ENCODE measurements at places on chromosomes 4 and X. TPM values are rescaled to one million over a fixed set of nuclear protein-coding genes. Genes with fewer than 3 reads are reported as not detected.

GRCh38 chr4:8030121-8030781 lies 90.6 kb upstream of the AFAP1 start:
- no peak for DNase-seq
- H3K4me3 ChIP-seq: no peak overlapping the region
- no peaks in the 10 kb centered on the region for H3K36me3 ChIP-seq
- H3K4me1 ChIP-seq: no peaks in the 10 kb centered on the region

DNA sequence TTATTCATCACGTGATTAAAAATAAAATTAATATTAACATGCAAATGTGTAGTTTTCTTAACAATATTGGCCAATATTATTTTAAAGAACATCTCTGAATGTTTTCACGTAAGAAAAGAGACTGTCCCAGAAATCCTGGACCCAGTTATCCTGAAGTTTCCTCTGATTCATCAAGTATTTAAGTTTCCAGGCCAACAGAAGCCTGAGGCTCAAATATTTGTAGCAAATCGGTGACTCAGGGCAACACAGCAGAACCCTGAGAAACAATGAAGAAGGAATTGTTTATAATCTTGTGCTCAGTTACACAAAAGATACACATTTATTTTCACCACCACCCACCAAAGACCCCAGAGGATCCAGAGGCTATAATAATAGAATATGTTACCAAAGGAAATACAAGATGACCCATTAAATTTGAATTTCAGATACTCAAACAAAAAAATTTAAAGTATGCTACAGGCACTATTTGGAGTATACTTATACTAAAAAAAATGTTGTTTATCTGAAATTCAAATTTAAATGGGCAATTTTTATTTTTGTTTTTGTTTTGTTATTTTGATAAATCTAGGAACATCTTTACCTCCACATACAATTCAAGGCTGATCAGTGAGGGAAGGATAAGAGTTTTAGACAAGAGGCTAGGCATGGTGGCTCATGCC lies 33.9 kb upstream of the SLC7A11 start:
- no peaks in the 10 kb centered on the region for H3K4me1 ChIP-seq
- H3K27me3 ChIP-seq: no peaks in the 10 kb centered on the region
- H3K36me3 ChIP-seq: no peaks in the 10 kb centered on the region

Gene GLRB
- total RNA-seq: 0.54 TPM

GRCh38 chrX:39304746-39305145 lies 503.5 kb downstream of the MID1IP1 start:
- H3K4me1 ChIP-seq: no peaks in the 10 kb centered on the region
- H3K36me3 ChIP-seq: no peaks in the 10 kb centered on the region
- H3K4me3 ChIP-seq: no peak overlapping the region
- no peak for DNase-seq
- H3K27me3 ChIP-seq: no peaks in the 10 kb centered on the region

Gene C4orf50
- 0.23 TPM for total RNA-seq

GRCh38 chr4:187606581-187606980 lies 389.0 kb upstream of the ZFP42 start:
- H3K4me1 ChIP-seq: no peaks in the 10 kb centered on the region
- H3K27me3 ChIP-seq: no peaks in the 10 kb centered on the region
- no peak overlapping the region for H3K4me3 ChIP-seq
- no peak overlapping the region for H3K27ac ChIP-seq
- peak; percentile 56 for DNase-seq

- H3K4me3 ChIP-seq: no peak overlapping the region
- H3K27me3 ChIP-seq: no peaks in the 10 kb centered on the region
- H3K36me3 ChIP-seq: no peaks in the 10 kb centered on the region
- no peaks in the 10 kb centered on the region for H3K4me1 ChIP-seq
- DNase-seq: no peak
- H3K27ac ChIP-seq: no peak overlapping the region
Measured at GRCh38 chrX:110863883-110864282, 68.3 kb upstream of the CHRDL1 start.

Gene MAGEA11
- total RNA-seq: not detected

DNA sequence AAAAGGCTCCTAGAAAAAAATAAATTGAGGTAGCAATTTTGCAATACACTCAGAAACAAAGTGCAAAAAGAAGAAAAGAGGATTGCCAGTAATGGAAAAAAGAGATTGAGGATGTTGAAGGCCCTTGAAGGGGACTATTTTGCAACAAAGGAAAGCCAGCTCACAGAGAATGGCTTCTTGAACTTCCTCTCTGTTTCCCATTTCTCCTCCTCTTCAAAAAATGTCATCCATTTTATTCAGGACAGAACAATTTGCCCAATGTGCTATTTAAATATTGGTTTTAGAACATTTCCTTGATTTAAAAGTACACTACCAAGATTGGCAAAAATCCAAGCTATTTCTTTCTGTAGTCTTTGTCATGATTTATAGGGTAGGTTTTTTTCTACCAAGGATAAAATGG lies 60.2 kb downstream of the GASK1B start:
- H3K27me3 ChIP-seq: no peaks in the 10 kb centered on the region
- H3K4me3 ChIP-seq: no peak overlapping the region
- H3K36me3 ChIP-seq: no peaks in the 10 kb centered on the region
- H3K4me1 ChIP-seq: no peaks in the 10 kb centered on the region
- DNase-seq: no peak

DNA sequence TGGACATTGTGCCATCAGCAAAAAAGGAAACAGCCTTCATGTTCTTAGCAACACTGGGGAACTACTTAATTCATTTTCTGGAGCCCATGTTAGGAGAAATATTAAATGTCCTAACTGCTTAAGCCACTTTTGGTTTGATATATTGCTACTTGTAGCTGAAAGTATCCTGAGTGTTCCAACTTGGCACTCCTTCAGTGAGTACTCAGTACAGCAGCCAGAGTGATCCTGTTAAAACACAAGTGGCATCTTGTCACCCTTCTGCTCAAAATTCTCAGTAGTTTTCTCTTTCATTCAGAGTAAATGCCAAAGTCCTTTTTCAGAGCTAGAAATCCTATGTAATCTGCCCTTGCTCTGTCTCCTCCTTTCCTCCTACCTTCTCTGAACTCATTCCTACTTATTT lies 522.0 kb downstream of the GRID2 start:
- H3K36me3 ChIP-seq: no peaks in the 10 kb centered on the region
- DNase-seq: no peak
- H3K4me1 ChIP-seq: no peaks in the 10 kb centered on the region
- no peak overlapping the region for H3K4me3 ChIP-seq

DNA sequence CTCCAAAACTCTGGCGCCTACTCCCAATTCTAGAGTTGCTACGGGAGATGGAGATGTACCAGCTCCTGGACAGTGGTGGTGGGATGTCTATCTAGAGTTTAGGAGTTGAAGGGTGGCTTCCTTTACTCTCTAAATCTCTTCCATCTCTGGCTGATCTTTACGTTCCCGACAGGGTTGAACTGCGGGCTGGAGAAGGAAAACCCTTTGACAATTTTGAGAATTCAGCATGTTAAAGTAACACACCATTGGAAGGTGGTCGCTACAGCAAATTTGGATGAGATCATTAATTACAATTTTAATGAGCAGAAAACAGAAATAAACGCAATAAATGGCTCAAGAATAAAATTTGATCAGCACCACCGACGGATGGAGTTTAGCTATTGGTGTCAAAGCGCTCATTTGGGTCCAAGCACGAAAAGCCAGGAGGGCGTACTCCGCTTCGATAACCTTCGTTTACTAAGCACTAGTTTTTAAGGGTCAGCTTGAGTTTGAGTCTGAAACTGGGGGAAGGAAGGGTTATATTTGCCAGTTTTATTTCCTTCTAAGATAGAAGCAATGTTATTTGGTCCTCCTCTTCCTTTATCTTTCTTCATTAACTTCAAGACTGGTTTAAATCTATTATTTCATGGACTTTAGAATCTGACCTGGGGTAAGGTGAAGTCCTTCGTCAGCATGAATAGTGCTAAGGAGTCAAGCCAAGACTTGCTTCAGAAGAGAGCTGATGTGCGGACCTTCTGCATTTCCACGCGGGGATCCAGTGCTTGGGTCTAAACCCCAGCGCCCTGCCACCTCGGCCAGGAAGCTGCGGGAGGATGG lies 1.5 kb upstream of the NKX6-1 start:
- H3K27ac ChIP-seq: no peak overlapping the region
- peaks cover 11% of the 10 kb centered on the region for H3K36me3 ChIP-seq
- peaks cover 35% of the 10 kb centered on the region for H3K4me1 ChIP-seq
- H3K4me3 ChIP-seq: no peak overlapping the region

Gene TMEM150C
- total RNA-seq: 1.9 TPM

- H3K4me1 ChIP-seq: peaks cover 12% of the 10 kb centered on the region
- no peaks in the 10 kb centered on the region for H3K36me3 ChIP-seq
- no peaks in the 10 kb centered on the region for H3K27me3 ChIP-seq
- no peak overlapping the region for H3K27ac ChIP-seq
- DNase-seq: no peak
- no peak overlapping the region for H3K4me3 ChIP-seq
Measured at GRCh38 chr4:140343303-140343702, 30.1 kb upstream of the SCOC start.

Gene GDPD2
- 25.6 TPM for total RNA-seq

DNA sequence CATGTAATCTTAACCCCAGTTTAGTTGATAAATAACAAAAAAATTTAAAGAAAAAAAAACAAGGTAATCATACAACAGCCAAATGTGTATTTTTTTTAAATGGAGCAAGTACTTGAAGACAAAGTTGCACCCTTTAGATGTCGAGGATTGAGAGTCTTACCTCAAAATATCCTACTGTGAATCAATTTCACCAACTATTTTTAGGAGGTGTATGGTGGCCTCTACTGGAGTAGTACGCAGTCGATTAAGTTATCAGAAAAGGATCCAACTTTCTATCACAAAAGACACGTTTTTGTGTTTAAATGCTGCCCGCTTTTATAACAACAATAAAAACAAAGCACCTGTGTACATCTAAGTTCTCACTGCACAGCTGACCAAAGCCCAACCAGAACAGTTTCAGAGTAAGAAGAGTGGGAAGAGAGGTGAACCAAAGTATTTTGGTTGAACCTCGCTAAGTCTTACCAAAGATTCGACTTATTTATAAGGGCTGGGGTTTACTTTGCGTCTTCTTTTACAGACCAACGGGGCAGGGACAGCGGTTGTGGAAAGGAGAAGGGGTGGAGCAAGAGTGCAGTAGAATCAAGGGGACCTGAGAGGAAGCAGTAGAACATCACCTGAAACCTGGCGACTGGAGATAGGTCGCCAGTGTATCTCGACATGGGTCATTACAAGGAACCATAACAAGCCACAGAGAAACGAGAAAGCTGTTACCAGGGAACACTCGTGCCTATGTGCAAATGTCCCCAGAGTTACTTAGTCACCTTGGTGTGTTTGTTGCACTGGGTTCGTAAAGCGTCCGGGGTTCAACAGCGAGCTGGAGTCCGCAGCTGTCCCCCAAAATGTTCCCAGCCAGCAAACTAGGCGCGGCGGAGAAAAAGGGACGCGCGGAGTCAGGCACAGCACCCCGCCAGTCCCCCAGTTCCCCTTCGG lies 1.1 kb downstream of the RPS6KA6 start:
- H3K4me3 ChIP-seq: peak overlapping the region; percentile 73
- no peaks in the 10 kb centered on the region for H3K27me3 ChIP-seq
- H3K4me1 ChIP-seq: no peaks in the 10 kb centered on the region
- H3K27ac ChIP-seq: no peak overlapping the region
- H3K36me3 ChIP-seq: no peaks in the 10 kb centered on the region

Gene VGLL1
- not detected for total RNA-seq

DNA sequence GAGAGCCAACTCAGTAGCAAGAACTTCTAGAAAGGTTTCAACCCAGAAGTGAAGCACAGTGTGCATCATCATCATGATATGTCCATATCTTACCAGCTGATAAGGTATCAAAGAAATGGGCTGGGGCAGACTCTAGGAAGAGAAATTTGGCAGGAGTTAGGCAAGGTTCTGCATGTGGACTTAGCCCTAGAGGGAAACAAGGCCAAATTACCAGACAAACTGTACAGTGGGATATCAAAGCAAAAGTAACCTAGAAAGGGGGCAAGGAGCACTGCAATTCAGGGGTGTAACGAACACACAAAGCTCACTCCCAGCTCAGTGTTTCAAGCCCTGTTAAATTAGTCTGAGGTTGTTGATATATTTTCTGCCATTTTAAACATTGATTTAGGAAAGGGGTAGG lies 407.4 kb downstream of the SMARCA1 start:
- H3K4me1 ChIP-seq: no peaks in the 10 kb centered on the region
- H3K27me3 ChIP-seq: no peaks in the 10 kb centered on the region
- no peak overlapping the region for H3K27ac ChIP-seq
- no peak for DNase-seq
- H3K4me3 ChIP-seq: no peak overlapping the region

DNA sequence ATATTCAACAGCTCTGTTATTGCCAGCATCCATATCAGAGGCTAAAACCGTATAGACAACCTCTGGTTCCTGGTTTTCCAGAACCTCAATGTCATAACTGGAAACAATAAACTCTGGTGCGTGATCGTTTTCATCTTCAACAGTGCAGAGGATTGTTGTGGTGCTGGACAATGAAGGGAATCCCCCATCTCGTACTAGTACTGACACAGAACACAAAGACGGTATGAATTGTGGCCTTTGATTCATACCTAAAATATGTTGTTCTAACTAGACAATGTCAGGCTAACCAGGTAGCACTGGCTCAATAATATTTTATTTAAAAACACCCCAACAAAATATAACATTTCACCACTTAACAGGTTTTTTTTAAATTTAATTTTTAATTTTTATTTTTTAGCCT lies 186.9 kb downstream of the DCHS2 start:
- no peaks in the 10 kb centered on the region for H3K27me3 ChIP-seq
- no peak overlapping the region for H3K4me3 ChIP-seq
- H3K36me3 ChIP-seq: no peaks in the 10 kb centered on the region
- no peak for DNase-seq

GRCh38 chrX:5341902-5342301 lies 886.8 kb downstream of the NLGN4X start:
- H3K4me3 ChIP-seq: no peak overlapping the region
- H3K36me3 ChIP-seq: no peaks in the 10 kb centered on the region
- DNase-seq: no peak
- H3K4me1 ChIP-seq: no peaks in the 10 kb centered on the region

- no peak for DNase-seq
- no peaks in the 10 kb centered on the region for H3K4me1 ChIP-seq
- H3K4me3 ChIP-seq: no peak overlapping the region
- H3K36me3 ChIP-seq: no peaks in the 10 kb centered on the region
- H3K27me3 ChIP-seq: peaks cover 1% of the 10 kb centered on the region
- H3K27ac ChIP-seq: no peak overlapping the region
Measured at GRCh38 chr4:102525504-102525903, 24.3 kb downstream of the NFKB1 start.

DNA sequence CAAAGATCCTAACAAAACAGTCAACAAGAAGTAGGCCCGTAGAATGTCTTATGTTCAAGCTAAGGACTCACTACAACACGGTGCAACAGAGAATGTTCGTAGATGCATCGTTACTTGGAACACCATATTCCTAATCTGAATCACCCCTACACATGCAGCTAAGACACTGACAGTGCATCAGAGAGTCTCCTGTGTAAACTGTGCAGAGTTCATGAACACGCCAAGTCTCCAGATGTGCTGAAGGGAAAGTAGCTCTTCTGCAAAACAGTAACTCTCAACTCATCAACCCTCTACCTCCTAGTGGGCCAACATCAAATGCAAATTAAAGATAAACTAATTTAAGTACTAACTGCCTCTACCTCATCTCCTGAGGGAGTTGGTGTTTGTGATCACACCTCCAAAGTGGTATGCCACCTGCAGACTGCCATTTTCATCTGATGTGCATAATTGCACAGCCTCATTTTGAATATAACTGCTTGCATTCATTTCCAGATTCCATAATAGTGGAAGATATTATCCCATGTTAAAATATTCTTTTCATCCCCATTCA lies 73.5 kb downstream of the MOSPD2 start:
- H3K4me1 ChIP-seq: no peaks in the 10 kb centered on the region
- no peak overlapping the region for H3K4me3 ChIP-seq
- H3K36me3 ChIP-seq: no peaks in the 10 kb centered on the region
- H3K27me3 ChIP-seq: no peaks in the 10 kb centered on the region
- H3K27ac ChIP-seq: no peak overlapping the region
- no peak for DNase-seq

- DNase-seq: no peak
- H3K4me3 ChIP-seq: no peak overlapping the region
- H3K27ac ChIP-seq: no peak overlapping the region
Measured at GRCh38 chr4:118012142-118012541, 22.1 kb upstream of the NDST3 start.
